Smooth muscle cell of trachea (primary cell): ENCODE measurements at places on chromosomes 2 and 18. TPM values are rescaled to one million over a fixed set of nuclear protein-coding genes. Genes with fewer than 3 reads are reported as not detected.

The GLI2 gene
- total RNA-seq: 3.2 and 13.1 TPM in 2 replicates

The MYO7B gene
- under 0.01 TPM in 1 of 2 replicates, not detected in the other for total RNA-seq

The PLEK gene
- under 0.01 TPM in 1 of 2 replicates, not detected in the other for total RNA-seq

The STPG4 gene
- 0.17 TPM in 1 of 2 replicates, not detected in the other for total RNA-seq

The RGPD8 gene
- 8.7 and 12.4 TPM in 2 replicates for total RNA-seq

The RNF152 gene
- total RNA-seq: 9.2 and 14.7 TPM in 2 replicates
